NCI-H146 (cell line): ENCODE measurements at places on chromosomes 3 and 15.

- DNase-seq, result no peak
Measured at GRCh38 chr15:71015342-71015741, 99.9 kb upstream of the THSD4 start.

DNA sequence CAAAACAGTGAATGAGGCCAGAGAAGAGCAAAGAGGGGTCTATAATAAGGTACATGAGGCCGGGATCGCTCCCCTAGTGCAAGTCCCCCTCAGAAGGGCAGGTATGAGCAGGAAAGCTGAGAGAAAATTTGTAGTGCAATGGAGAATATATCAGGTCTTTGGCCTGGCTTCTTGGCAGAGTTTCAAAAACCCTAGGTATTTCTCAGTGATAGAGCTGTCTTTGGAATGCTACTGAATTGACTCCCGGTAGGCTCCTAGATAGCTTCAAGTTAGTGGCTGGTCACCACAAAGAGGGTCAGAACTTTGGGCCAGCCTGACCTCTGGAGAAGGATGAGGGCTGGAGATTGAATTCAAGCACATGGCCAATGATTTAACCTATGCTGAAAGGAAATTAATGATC, 30.6 kb upstream of the OXTR start:
- DNase-seq, result no peak

- DNase-seq, result no peak
Measured at GRCh38 chr3:186118692-186119091, 9.8 kb upstream of the ETV5 start.

GRCh38 chr3:121739902-121740301, 9.6 kb downstream of the GOLGB1 start:
- no peak for DNase-seq

- no peak for DNase-seq
Measured at GRCh38 chr15:34729886-34730285, 24.9 kb downstream of the GJD2 start.

DNA sequence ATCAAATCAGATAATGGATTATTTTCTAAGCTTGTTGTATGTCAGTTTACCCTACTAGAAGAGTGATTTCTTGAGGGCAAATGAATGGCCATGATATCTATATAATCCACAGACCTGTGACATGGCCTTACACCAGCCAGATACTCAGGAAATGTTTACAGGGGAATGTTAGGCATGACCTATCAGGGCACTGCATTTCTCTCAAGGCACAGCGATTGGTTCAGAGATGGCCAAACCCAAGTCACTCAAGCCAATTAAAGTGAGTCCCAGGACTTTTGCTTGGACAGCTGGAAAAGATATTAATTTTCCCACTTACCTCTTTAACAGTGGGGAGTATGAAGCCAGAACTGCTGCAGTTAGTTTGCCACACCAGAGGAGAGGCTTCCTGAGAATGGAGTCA, 28.7 kb upstream of the GATA2 start:
- DNase-seq, result peak; percentile 29
